ENCODE measurements at places on chromosomes 3 and 15.

DNA sequence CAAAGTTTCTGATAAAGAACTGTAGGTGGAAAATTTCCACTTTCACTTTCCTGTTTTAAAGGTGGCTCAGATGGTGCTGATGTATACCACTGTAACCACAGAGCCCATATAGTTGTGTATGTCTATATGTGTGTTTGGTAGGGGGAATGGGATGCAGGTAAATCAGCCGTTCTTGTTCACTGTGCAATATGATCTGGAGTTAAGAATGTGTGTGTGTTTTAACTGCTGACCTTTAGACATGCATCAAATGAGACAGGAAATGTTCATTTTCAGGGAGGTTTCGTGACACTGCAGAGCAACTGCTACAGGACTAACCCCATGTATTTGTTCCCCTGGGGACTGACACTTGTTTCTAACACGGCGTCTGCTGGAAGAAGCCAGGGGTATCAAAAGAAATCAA is 180.5 kb downstream of the TAFA4 start:
- no peak for DNase-seq

GRCh38 chr3:8555725-8556472 is 54.3 kb downstream of the LMCD1 start:
- DNase-seq, result no peak

DNA sequence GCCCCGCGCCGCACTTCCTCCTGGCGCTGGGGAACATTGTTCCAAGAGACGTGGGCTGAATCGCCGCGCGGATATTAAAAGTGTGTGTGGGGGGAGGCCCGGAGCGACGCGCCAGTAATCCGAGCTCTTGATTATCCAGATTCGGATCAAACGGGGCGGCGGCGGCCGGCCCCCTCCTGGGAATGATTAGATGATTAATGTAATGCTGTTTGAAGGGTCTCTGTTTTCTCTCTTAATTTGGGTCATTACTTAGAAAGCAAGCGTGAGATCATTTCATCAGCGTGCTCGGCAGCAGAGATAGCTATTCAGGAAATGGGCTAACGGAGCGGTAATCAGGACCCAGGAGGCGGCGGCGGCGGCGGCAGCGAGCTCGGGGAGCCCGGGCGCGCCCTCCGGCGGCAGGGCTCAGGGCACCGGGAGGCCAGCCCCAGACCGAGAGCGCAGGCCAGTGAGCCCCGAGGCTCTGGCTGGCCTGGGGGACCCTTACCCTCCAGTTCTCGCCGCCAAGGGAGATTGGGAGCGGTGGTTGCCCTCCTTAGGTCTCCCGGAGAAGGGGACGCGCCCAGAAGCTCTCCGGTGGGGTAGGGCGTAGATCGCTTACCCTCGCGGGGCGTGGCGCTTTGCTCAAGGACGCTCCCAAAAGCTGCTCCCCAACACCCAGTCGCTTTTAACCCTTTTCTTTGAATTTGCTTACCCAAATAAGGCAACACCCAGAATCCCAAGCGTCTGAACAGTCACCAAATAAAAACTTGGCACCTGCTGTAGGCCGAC is 4.5 kb downstream of the FEZF2 start:
- DNase-seq, result no peak

DNA sequence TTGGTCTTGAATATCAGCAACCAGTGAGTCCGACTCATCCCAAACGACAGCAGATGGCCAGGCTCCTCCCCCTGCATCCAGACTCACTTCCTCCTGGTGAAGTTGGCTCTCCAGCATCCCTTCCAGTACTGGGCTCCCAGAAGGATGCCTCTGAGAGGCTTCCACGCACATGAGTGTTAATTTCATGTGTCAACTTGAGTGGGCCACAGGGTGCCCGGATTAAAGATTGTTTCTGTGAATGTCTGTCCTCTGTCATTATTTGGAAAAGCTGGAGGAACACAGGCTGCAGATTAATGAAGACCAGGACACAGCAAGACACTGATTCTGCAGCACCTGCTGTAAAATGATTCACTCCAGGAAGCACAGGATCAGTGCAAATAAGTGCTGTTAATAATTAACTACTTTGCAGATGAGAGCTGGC is 99.8 kb downstream of the ATP10A start:
- DNase-seq, result no peak

DNA sequence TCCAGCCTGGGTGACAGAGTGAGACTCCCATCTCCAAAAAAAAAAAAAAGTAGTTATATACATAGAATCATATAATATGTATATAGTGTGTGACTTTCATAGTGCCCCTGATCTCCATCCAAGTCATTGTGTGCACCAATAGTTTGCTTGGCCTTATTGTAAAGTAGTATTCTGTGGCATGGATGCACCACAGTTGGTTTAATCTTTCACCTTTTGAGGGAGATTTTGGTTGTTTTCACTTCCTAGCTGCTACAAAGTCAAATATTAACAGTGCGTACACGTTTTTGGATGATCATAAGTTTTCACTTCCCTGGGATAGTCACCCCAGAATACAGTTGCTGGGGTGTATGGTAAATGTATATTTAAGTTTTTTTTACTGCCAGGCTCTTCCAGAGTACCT is 162.8 kb downstream of the PTPRG start:
- no peak for DNase-seq

GRCh38 chr3:106068381-106068780 is 199.6 kb upstream of the CBLB start:
- no peak for DNase-seq

DNA sequence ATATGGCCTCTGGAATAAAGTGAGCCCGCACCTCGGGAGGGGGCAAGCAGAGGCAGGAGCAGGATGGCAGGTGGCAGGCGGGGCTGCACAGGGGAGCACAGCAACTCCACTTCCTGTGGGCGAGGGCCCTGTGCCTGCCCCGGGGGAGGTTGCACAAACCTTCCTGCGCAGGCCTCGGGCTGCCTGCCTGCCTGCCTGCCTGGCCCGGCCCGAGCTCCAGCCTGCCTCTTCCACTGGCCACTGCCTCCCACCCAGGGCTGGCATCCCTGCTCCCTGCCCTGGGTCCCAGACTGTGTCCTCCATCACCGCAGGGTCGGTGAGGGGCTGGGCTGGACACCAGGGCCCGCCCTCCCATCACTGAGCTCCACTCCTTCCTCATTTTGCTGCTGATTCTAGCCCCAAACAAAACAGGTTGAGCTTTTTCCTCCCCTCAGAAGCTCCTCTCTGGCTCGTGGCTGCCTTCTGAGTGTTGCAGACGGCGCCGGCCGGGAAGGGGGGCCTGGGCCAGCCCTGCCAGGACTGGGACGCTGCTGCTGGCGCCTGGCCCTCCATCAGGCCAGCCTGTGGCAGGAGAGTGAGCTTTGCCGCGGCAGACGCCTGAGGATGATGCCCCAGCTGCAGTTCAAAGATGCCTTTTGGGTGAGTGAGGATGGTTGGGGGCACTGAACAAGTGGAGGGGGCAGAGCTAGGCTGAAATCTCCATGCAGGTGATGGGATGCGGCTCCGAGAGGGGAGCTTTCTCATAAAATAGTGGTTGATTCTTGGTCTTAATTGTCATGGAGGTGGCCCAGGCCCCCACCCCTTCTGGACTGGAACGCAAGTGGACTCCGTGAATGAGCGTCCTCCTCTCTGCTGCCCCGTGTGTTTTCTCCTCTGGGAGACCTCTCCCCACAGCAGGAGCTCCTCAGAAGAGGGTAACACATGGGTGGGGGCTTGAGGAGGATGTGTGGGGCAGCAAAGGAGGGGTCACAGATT is at the start of gene PSTPIP1:
Gene PSTPIP1 (plus strand): TSS at position 156 of the 975 bp plus-strand sequence. CDS start 448 bp downstream, at position 604.
- peak; percentile 69 for DNase-seq

GRCh38 chr3:56322862-56323261 is 145.4 kb downstream of the ERC2 start:
- no peak for DNase-seq

GRCh38 chr3:151931171-151931570 is 57.7 kb downstream of the SUCNR1 start:
- DNase-seq, result no peak

GRCh38 chr3:4990069-4990468 is 10.8 kb downstream of the BHLHE40 start:
- no peak for DNase-seq

DNA sequence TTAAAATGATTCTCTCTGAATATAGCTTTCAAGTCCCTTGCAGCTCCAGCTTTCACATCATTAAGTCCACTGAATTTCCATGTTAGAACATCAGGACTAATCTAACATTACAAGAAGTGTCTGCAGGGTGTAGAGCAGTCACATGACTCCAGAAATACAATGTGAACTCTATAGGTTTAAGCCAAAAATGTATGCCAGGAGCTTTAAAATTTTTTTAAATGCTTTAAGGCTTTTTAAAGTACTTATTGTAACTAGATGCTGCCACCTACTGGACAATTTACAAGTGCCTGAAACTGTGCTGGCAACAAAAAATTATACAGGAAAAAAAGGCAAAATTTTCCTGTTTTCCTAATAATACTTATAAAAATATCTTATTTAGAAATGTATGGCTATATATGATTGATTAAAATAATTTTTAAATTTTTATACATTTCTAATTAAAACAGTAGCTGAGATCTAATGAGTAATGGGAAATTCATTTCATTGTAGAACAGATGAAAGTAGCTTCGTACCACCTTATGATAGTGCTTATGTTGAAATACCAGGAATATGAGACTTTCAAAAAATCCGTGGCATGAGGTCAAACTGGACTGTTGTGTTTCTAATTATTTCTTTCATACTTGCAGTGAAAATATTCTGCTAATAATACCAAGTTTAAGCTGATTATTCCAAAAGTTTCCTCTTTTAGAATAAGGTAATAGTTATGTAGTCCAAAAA is 25.7 kb downstream of the FSIP1 start:
- no peak for DNase-seq

DNA sequence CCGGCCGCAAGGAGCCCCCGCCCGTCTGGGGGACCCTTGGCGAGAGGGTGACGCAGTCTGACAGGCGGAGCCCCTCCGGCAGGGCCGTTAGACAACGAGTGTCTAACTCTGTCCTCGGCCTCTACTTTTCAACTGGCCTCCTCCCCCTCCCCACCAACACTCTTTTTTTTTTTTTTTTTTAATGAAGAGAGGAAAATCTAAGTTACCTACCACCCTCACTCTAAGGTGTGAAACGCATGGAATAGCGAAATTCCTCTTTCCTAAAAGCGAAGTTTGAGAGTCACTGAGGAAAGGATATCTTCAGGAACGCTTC is 521 bp upstream of the SUSD5 start:
- no peak for DNase-seq

DNA sequence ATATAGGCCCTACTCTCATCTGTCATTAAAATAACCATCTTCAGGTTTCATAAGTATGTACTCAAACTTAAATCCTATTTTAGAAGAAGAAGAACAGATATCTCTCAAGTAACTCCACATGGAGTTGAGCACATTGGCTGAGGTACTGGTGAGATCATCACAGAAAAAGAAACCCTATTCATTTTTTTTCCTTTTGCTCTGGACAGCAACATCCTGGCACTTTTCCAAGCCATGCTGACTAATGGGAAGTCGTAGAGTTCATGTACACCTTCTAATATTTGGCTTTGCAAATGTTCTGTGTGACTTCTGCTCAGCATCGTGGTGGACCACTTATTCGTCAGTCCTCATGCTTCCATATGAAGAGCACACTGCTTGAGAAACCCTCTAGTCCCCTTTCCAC is 336.0 kb upstream of the KCNH8 start:
- DNase-seq, result no peak

- DNase-seq, result no peak
Measured at GRCh38 chr15:47398594-47398993, 318.7 kb upstream of the SEMA6D start.

DNA sequence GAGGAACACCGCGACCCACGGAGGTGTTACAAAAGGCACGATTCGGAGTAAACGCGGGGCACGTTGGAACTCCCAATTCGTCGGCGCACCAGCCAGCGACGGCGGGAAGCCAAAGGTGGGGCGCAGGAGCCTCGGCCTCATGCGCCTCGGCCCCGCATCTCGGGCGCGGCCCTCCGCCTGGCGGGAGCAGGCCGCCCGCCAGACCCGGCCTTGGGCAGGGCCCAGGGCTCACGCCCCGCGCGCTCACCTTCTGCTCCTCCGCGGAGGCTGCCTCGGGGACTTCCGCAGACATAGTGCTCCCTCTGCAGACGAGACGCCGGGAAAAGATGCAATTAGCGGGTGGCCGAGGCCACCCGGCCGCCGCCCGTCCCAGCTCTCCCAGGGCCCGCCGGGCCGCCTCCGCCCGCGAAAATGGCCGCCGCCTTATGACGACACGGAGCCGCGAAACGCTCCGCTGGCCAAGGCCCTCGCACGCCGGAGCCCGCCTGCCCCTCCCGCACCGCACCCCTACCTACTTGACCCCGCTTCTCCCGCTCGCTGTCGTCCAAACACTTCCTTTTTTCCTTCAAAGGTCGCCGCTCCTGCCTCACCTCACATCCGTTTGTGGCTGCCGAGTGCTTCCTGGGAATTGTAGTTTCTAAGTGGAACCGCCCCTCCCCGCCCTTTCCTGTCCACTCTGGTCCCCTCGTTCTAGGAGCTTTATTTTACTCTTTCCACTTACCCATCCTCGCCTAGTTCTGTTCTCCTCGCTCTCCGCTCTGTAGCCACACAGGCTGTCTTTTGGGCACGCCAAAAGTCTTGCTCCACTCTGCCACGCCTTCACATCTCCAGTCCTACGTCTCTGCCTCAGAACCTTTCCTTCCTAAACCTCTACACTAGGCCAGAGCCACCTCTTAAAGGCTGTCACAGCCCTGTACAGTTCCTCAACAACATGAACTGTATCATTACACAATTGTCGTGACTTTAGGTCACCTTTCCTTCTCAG is at the start of gene ARPP19:
Gene ARPP19 (minus strand): TSS at position 430 of the 985 bp plus-strand sequence. CDS start 138 bp downstream, at position 292.
- DNase-seq, result peak; percentile 84

GRCh38 chr15:73839699-73840377 is 33.5 kb upstream of the TBC1D21 start:
- no peak for DNase-seq

DNA sequence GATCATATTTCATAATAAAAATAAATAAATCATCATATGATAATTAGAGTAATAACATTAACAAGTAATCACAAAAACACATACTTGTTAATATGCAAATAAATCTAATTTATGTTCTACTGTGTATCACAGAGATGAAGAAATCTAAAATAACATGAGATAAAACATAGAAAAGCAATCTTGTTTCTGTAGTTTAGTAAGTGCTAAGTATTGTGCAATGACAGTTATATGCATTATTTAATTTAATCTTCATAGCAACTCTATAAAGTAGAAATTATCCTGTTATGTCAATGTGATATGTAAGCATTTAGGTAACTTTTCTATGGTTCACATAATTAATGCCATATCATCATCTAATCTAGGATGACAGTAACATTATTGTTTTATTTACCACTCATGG is 108.2 kb upstream of the KCNMB2 start:
- DNase-seq, result no peak

DNA sequence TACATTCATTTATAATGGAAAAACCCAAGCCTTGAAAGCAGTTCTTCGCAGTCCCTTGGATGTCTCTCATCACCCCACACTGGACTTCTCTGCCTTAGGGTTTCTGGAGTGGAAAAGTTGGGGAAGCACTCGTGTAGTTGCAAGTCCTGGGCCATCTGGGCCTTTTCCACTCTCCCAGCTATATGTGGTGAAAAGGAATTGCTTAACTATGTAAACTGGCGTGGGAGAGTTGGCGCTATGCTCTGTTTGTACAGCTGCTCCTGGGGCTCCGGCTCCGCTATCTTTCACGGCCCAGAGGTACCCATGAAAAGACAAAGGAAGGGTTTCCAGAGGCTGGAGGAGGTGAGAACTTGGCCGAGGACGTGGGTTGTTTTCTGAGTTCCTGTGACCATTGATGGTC is 81.1 kb upstream of the MYZAP start:
- no peak for DNase-seq

- DNase-seq, result no peak
Measured at GRCh38 chr3:70863049-70863448, 550.6 kb upstream of the MDFIC2 start.

Data from stimulated activated naive CD8-positive, alpha-beta T cell treated with anti-CD3 and anti-CD28 coated beads, Interleukin-15, amount 100 ng/mL, for 72 hours (primary cell).